ENCODE measurements at places on chromosomes 5 and 9.

- DNase-seq, result no peak
Observed at GRCh38 chr5:135227064-135228022, 171.7 kb downstream of the MACROH2A1 start.

GRCh38 chr5:5454391-5454790, 31.9 kb downstream of the ICE1 start:
- no peak for DNase-seq

DNA sequence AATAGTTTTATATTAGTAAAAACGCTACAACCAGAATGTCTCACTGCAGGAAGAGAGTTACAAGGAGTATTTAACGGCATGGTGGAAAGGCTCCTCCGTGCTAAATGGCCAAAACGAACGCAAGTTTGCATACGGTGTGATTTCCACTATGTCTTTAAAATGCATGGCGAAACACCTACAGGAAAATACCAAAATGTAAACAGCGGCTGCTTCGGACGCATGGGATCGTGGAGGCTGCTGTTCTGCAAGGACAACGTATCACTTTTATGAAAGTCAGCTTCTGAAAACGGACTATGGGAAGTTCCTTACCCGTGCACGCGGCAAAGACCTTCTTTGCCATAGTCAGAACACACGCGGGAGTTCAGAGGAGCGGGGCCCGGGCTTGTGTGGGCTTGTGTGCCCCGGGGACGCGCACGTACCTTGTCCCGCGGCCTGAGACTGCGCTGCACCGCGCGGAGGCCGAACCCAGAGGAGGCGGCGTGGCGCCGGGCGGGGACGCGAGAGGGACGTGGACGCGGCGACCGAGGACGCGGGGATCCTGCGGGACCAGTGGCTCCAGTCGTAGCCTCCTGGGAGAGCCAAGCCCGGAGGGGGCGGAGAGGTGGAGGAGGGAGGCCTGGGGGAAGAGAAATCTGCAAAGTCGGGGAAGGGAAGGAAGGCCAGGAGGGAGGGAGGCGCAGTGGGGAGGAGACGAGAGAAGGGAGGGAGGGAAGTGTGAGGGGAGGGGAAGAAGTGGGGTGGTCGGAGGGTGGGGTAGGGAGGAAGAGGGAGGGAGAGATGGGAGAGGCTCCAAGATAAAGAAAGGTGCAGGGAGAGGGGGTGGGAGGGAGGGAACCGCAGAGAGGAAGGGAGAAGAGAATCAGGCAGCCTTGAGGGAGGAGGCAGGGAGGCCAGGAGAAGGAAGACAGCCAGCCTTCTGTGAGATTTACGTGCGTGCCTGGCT, at the start of gene CMBL:
Gene CMBL, minus strand, starts transcription at position 697 of the 943 bp plus-strand sequence. CDS start 17,140 bp downstream, outside the sequence.
- DNase-seq, result peak; percentile 11

- no peak for DNase-seq
Observed at GRCh38 chr5:133035224-133035623, 8.9 kb upstream of the ZCCHC10 start.

DNA sequence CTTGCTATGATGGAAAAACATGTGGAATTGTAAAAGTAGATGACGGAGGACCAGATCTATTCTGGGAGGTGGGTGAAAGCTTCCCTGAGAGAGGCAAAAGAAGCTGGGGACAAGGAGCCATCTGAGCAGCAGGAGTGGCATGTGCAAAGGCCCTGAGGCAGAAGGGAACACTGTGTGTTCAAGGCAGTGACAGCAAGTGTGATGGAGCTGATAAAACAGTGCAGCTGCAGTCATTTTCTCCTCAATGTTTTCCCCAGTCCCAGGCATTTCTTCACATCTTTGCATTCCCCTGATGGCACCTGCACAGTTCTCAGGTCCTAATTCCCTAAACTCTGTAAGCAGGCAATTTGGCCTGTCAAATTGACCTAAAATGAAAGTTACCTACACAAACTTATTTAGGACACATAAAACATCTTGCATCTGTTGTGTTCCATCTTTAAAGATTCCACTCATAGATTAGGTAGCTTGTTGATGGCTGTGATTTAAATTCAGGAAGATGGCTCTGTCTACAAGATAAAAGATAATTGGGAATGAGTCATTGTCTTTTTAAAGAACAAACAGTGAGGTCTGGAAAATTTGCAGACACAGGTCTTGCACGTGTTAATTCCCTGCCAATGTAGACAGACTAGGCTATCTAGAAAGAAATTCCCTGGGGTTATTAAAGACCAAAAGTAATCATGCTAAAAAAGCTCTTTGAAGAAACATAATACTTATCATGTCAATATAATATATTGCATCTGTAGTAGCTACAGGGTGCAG, 289.6 kb upstream of the SGCD start:
- no peak for DNase-seq

- DNase-seq, result no peak
Observed at GRCh38 chr5:84378961-84379360, 5.7 kb downstream of the EDIL3 start.

DNA sequence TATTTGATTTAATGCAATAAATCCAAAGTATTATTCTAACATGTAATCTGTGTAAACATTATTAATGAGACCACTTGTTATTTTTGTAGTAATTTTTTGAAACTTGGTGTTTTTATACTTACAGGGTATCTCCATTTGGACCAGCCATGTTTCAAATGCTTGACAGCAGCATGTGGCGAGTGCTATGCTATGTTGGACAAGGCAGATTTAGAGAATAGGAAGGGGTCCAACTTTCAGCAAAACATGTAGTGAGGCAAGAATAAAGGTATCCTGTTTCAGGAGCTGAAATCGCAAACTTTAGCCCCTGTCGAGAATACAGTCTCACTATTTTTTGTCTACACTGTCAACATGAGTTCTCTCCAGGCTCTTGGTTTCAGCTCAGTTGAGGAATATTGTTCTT, 33.7 kb downstream of the SNX24 start:
- no peak for DNase-seq

DNA sequence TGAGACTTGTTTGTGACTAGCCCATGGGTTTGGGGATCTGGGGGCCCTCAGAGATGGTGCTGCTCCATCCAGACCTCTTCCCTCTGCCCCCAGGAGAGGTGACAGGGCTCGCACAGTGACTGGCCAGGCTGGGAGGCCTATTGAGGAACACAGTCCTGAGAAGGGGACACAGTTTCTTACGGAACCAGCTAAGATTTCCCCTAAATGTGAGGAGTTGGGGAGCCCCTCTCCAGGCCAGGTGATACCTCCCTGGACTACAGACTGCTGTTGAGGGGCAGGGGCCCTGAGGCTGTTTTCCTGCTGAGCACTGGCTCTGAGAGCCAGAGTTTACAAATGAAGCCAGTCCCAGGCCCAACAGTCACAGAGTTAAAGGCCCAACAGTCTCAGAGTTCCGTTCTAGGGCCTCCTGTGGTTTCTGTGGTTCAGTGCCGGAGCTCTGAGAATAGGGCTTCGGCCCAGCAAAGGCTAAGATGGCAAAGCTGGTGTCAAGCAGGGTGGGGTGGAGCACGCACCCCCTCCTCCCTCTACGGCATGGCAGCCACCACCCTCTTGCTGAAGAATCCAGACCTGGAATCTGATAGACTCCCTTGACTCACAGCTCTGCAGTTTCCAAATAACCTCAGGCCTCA, 1.1 kb upstream of the SEMA4D start:
- DNase-seq, result no peak

- DNase-seq, result no peak
Observed at GRCh38 chr9:137455359-137455991, 3.7 kb downstream of the NSMF start.

GRCh38 chr9:114823441-114823840, 17.6 kb upstream of the TNFSF15 start:
- DNase-seq, result no peak

GRCh38 chr5:42595597-42595996, 161.0 kb upstream of the CCDC152 start:
- DNase-seq, result no peak

- DNase-seq, result no peak
Observed at GRCh38 chr9:111993319-111993718, 96.7 kb downstream of the UGCG start.

DNA sequence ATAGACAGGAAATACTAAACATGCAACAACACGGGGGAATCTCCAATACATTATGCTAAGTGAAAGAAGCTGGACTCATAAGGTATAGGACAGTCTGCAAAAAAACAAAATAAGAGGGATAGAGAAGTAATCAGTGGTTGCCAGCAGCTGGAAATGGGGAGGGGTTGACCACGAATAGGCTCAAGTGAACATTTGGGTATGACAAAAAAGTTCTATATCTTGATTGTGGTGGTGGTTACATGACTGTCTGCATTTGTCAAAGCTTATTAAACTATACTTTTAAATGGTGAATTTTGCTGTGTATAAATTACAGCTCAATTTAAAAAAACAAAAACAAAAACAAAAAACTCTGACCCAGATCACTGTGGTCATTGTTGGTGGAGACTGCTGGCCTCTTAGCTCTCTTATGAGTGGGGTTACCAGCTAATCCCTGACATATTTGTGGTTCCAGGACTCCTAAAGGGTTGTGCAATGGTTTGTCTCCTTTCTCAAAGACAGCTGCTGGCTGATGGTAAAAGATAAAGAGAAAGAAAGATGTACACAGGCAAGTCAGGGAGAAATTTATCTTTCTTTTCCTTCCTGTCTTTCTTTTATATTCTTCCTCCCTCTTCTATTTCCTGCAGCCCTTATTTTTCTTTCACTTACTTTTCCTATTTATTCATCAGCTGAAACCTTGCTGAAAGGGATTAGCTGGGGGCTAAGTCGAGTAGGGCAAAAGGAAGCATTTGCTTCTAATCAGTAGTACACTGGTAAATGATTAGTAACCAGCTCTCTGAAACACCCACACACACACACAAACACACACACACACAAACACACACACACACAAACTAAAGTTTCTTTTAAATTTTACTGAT, 42.6 kb upstream of the APC start:
- DNase-seq, result no peak

DNA sequence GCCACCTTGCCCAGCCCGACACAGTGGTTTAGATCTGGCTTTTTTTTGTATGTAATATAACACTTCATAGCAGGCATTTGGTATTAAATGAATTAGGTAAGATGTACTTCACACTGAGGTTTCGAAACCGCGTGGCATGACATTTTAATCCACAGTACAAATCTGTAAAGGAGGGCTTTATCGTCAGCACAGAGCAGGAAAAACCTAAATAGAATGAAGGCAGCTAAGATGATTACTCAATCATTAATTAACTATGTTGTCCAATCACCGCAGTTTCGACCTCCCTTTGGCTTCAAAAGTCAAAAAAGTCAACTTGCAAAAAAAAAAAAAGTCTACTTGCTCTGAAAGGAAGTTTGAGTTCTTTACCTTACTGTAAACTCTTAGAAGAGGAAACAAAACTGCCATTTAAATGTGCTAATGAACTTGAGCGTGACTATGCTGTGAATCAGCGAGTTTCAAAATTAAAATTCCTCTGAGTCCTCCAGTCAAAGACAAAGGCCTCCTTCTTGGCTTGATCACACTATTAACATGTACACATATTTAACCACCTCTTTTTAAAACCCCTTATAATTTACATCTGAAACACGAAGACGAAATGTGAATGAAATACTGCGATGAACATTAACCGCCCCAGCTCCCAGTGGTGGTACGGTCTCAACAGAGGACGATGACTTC, 698 bp upstream of the SEC24A start:
- DNase-seq, result peak; percentile 35

DNA sequence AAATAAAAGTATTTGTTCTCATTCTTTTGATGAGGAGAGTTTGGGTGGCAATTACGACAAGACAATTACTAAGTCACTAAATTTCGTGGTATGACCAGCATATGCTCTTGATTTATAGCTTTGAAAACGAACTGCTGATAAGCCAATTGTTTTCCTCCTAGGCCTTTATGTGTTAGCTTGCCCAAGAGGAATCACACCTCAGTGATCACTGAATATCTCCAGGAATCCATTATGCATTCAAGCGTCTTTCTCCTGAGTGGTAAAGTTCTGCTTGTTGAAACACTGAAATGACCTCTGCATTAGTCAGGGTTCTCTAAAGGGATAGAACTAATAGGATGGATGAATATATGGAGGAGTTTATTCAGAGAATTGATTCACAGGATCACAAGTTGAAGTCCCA, 677.7 kb upstream of the MEF2C start:
- no peak for DNase-seq

DNA sequence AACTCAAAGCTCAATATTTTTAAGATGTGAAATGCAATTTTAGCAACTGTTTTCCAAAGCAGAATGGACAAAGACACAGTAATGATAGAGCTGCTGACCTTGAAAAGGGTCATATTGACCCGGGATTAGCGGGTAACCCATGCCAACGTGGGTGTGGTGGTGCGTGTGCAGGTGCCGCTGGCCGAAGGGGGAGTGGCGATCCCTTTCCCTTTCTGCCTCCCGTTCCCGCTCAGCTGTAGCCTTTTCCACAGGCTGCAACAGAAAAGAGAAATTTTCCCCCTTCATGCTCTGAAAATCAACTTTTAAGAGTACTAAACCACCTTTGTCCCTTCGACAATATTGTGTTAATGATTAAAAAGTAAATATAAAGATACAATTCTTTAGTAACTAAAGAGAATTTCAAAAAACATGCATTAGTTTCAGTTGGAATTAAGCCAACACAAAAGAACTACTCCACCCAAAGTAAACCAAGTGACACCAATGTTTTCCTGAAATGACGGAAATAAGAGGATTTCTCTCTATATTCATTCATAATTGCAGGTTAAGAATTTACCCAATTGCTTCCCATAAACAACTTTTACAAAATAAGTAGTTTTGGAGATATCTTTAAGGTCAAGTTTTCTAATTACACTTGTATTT, 105.2 kb downstream of the ZNF608 start:
- no peak for DNase-seq

DNA sequence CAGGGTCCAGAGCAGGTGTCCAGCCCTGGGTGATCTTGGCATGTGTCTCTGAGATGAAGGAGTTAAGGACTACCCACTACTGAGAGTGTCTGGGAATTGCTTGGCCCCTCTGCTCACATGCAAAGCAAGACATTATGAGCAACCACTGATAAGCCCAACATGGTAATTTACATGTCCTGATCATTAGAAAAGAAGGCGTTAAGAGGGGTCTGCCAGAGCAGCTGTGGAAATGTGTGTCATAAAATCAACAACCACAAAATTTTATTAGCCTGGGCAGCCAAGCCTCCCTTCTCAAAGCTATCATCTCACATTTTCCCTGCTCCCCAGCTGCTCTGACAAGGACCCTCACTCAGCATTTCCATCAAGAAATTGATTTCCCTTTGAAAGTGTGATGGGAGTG, 351.0 kb downstream of the SPOCK1 start:
- no peak for DNase-seq

- DNase-seq, result no peak
Observed at GRCh38 chr5:156052656-156053055, 274.3 kb upstream of the SGCD start.

DNA sequence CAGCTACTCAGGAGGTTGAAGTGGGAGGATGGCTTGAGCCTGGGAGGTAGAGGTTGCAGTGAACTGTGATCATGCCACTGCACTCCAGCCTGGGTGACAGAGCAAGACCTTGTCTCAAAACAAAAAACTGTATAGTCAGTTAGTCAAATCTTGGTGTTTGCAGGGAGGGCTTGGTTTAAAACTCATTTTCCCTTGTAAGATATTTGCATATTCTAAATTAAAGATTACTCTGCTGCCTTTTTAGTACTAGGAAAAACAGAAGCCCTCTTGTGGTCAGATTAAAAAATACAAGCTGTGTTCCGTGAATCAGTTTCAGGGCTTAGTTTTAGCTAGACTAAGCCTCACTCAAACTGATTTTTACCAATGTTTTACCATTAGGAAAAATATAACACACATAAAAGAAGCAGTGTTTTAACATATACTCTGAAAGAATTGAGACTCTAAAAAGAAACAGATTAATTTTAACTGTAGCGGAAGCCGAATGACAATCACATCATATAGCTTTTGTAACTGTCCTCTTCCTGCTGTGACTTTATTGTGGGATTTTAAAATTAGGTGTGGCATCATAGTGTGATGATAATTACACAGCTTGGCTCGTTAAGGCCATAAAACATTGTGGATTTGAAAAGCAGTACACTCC, 84.9 kb upstream of the BASP1 start:
- no peak for DNase-seq

Data from activated T-cell treated with anti-CD3 and anti-CD28 coated beads for 24 hours (primary cell).